ENCODE measurements at places on chromosomes 7 and 10. TPM values are rescaled to one million over a fixed set of nuclear protein-coding genes. Genes with fewer than 3 reads are reported as not detected.

GRCh38 chr10:606762-607544 lies 82.5 kb downstream of the DIP2C start:
- H3K36me3 ChIP-seq: no peaks in the 10 kb centered on the region
- no peak overlapping the region for H3K4me3 ChIP-seq
- H3K4me1 ChIP-seq: peaks cover 56% of the 10 kb centered on the region

GRCh38 chr10:30413996-30414576 lies 19.9 kb upstream of the MAP3K8 start:
- peaks cover 8% of the 10 kb centered on the region for H3K4me1 ChIP-seq
- DNase-seq: no peak
- H3K27ac ChIP-seq: no peak overlapping the region
- no peaks in the 10 kb centered on the region for H3K27me3 ChIP-seq
- no peak overlapping the region for H3K4me3 ChIP-seq
- no peaks in the 10 kb centered on the region for H3K36me3 ChIP-seq

GRCh38 chr10:112359606-112360307 lies 14.2 kb upstream of the ACSL5 start:
- H3K36me3 ChIP-seq: no peaks in the 10 kb centered on the region
- H3K27me3 ChIP-seq: no peaks in the 10 kb centered on the region
- DNase-seq: no peak
- H3K4me3 ChIP-seq: no peak overlapping the region
- peaks cover 61% of the 10 kb centered on the region for H3K4me1 ChIP-seq
- H3K27ac ChIP-seq: peak overlapping the region; percentile 91

- H3K4me1 ChIP-seq: no peaks in the 10 kb centered on the region
- no peaks in the 10 kb centered on the region for H3K27me3 ChIP-seq
- no peak for DNase-seq
Measured at GRCh38 chr10:127415901-127416581, 133.1 kb upstream of the NPS start.

CRYGN gene
- total RNA-seq: 0.41 TPM

GRCh38 chr7:27102581-27103442 lies at the start of gene HOXA2:
TSS of gene HOXA2 (minus strand) at chr7:27102683. CDS start at chr7:27102500, 183 bp downstream.
- H3K4me1 ChIP-seq: peaks cover 32% of the 10 kb centered on the region
- peak within 1 kb of the TSS; percentile 52 for H3K27ac ChIP-seq
- H3K4me3 ChIP-seq: peak within 1 kb of the TSS; percentile 48
- H3K27me3 ChIP-seq: peaks cover 100% of the 10 kb centered on the region
- no peak for DNase-seq
- no peaks in the 10 kb centered on the region for H3K36me3 ChIP-seq

- no peaks in the 10 kb centered on the region for H3K27me3 ChIP-seq
- no peak overlapping the region for H3K4me3 ChIP-seq
- no peak overlapping the region for H3K27ac ChIP-seq
- H3K4me1 ChIP-seq: no peaks in the 10 kb centered on the region
- DNase-seq: no peak
Measured at GRCh38 chr7:4215176-4215720, 466.8 kb upstream of the FOXK1 start.

TFEC gene
- total RNA-seq: 1.7 TPM

DNA sequence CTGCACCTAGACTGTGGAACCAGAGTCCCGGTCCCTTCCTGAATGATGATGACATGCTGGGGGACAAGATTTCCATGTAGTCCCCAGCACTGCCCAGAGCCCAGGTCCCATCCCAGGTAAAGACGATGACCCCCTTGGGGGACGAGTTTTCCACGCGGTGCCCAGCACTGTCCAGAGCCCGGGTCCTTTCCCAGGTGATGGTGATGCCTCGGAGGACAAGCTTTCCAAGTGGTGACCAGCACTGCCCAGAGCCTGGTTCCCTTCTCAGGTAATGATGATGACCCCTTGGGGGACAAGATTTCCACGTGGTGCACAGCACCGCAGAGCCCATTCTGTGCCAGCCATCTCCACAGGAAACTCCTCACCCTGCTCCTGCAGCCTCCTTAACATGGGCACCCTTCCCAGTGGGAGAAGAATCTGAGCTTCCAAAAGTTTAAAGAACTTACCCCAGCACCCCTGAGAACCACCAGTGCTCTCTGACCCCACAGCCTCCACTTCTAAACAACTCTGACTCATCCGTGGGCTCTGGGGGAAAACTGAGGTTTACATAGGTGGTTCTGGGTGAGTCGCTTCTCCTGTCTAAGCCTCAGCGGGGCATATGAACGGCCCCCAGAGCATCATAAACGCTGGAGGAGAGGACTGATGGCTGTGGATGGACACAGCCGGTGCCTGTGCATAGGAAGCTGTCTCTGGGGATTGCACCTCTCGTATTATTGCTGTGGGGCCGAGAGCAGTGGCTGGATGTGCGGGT lies 233.2 kb downstream of the TCERG1L start:
- no peak overlapping the region for H3K27ac ChIP-seq
- H3K4me3 ChIP-seq: no peak overlapping the region
- DNase-seq: no peak
- H3K36me3 ChIP-seq: no peaks in the 10 kb centered on the region

GRCh38 chr10:48931188-48931587 lies 8.5 kb downstream of the LRRC18 start:
- H3K36me3 ChIP-seq: no peaks in the 10 kb centered on the region
- H3K27me3 ChIP-seq: peaks cover 3% of the 10 kb centered on the region
- no peak for DNase-seq
- no peak overlapping the region for H3K4me3 ChIP-seq
- peaks cover 5% of the 10 kb centered on the region for H3K4me1 ChIP-seq
- H3K27ac ChIP-seq: no peak overlapping the region

- no peaks in the 10 kb centered on the region for H3K27me3 ChIP-seq
- no peak overlapping the region for H3K4me3 ChIP-seq
- no peak for DNase-seq
- H3K4me1 ChIP-seq: no peaks in the 10 kb centered on the region
- H3K27ac ChIP-seq: no peak overlapping the region
Measured at GRCh38 chr10:12081879-12082557, 13.3 kb downstream of the DHTKD1 start.

DNA sequence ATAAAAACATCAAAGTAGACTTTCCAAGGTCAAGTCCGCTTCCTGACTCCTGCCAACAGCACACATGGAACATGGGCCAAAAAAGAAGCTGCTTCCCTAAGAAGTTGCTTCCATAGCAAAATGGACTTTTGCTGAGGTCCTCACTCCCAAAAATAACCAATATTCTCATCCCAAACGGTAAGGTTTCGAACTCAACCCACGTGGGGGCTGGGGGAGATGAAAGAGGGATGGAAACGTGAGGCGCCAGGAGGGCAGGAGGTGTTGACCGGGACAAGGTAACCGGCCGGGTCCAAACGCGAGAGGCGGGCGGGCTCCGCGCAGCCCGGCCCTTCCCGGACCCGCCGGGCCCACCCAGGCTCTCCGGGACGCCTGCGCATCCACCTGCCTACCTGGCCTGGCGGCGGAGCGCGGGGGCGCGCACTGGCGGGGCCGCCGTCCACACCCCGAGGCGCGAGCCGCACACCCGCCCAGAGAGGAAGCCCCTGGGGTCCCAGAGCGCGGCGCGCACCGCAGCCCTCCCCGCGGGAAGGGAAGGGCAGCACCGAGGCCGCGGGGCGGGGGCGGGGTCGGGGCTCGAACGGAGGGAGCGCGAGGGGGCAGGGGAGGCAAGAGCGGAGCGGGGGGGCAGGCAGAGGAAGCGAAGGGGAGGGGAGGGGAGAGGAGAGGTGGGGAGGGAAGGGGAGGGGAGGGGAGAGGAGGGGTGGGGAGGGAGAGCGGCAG lies 742 bp downstream of the LMBR1 start:
- no peaks in the 10 kb centered on the region for H3K36me3 ChIP-seq
- DNase-seq: peak; percentile 51
- peak overlapping the region; percentile 99 for H3K27ac ChIP-seq

GRCh38 chr7:157585113-157585861 lies 248.5 kb downstream of the DNAJB6 start:
- no peak for DNase-seq
- H3K27ac ChIP-seq: peak overlapping the region; percentile 50
- H3K27me3 ChIP-seq: peaks cover 81% of the 10 kb centered on the region
- no peaks in the 10 kb centered on the region for H3K4me1 ChIP-seq
- H3K4me3 ChIP-seq: peak overlapping the region; percentile 48

MGAM2 gene
- total RNA-seq: not detected

- H3K27ac ChIP-seq: peak overlapping the region; percentile 98
- DNase-seq: peak; percentile 33
Measured at GRCh38 chr10:134247-135131, 766 bp upstream of the ZMYND11 start.
